Activated CD4-positive, alpha-beta T cell treated with anti-CD3 and anti-CD28 coated beads for 1 hour (primary cell): ENCODE measurements at places on chromosomes 1 and 21.

- DNase-seq: no peak
Measured at GRCh38 chr1:47507881-47508701, 70.2 kb downstream of the FOXD2 start.

DNA sequence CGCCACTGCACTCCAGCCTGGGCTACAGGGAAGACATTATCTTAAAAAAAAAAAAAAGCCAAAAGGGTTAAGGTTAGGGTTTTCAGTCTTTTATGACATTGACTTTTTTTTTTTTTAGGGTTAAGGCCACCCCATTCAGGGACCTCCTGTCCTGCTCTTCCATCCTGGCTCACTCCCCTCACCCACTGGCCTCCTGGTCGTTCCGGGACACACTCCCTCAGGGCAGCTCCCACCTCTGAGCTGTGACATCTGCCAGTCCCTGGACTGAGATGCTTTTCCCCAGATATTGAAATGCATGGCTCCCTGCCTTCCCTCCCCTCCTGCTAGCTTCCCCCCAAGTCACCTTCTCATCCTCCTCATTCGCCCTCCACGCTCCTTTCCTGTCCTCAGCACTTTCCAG lies 9.6 kb downstream of the PLEKHG5 start:
- no peak for DNase-seq

- no peak for DNase-seq
Measured at GRCh38 chr1:218430822-218431221, 85.7 kb downstream of the TGFB2 start.

DNA sequence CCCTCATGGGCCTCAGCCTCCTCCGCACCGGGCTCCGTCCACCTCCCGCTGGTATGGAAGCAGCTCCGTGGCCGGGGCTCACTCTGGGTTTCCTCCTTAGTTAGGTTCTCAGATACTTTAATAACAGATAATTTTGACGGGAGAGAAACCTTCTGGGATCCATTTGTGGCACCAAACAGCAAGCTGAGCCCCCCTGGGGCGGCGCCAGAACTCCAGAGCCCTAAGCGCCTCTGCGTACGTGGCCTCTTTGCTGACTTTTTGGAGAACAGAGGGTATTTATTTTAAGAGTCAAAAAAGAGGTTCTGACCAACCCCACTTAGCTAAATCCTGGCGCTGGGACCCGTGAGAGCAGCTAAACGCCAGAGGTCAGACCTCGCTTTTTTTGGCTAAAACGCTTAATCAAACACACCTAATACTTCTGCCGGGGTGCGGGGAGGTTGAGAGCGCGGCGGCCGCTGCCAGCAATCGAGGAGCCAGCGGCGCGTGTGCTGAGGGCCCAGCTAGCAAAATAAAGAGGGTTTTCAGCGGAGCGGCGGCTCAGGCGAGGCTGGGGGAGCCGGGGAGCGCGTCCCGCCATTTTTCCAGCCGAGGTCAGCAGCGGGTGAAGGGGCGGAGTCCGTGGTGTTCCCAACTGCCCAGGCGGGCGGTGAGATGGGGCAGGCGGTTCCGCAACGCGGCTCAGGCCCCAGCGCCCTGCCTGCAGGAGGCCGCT lies 171.7 kb downstream of the PRDM16 start:
- no peak for DNase-seq

DNA sequence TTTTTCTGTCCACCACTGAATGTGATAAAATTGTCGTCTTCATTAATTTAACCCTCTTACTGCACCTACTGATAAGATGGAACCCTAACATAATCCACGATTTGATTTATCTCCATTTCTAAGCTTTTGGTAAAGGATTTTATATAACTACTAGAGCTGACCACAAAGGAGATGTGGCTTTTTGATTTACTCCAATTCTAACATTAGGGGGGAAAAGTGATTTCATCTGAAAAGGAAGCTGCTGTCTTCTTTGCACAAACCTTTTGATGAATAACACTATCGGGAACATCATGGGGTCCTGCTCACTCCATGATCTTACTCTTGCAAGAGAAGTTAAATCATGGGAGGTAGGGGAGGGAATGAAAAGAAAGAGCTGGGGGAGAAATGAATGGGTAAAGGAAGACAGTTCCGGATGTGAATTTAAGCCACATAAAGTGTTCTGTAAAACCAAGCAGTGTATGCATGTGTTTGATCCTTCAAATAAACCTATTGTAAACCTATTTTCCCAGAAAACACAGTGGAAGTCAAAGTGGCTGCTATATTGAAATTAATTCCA lies 161.8 kb downstream of the GABPA start:
- no peak for DNase-seq

DNA sequence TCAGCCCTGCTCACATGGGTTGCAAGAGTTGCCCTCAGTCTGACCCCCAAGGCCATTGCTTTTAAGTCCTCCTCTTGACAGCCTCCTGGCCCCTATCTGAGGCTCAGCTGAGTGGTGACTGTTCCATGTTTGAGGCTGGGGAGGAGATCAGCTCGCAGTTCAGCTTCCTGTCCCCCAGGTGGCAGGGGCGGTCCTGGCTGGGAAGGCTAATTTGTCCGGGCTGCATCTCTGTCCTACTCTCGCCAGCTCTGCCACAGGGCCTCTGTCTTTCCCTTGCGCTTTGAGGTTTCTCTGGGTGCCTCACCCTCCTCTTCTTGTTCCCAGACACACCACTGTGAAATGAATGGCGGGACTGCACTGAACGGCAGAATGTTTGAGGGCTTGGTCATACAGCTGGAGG lies 157.3 kb downstream of the KCNJ6 start:
- DNase-seq: no peak

DNA sequence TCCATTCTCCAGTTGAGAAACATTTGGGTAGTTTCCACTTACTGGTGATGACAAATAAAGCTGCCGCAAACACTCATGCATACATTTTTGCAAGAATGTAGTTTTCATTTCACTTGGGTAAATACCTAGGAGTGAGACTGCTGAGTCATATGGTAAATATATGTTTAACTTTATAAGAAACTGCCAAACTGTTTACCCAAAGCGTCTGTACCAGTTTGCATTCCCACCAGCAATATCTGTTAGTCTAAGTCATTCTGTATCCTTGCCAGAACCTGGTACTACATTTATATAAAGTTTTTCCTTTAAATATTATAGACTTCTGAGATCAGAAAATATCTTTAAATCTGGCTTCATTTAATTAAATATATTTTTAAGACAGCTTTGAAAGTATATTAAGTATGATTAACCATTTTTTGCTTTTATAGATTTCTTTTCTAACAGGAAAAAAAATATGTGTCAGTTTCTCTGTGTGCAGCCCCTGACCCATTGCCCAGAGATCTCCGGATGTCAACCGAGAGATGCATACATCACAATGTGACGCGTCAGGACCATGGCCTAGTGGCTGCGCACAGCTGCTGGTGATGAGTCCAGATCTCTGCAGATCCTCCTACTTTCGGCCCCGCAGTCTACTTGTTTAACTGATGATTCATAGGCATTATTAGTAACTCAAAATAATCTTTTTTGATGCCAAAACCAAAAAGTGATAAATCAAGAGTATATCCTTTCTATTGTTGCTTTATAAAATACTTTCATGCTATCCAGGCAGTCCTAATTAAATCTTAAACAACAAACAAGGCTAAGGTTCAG lies 227.1 kb upstream of the MAP1LC3C start:
- no peak for DNase-seq

DNA sequence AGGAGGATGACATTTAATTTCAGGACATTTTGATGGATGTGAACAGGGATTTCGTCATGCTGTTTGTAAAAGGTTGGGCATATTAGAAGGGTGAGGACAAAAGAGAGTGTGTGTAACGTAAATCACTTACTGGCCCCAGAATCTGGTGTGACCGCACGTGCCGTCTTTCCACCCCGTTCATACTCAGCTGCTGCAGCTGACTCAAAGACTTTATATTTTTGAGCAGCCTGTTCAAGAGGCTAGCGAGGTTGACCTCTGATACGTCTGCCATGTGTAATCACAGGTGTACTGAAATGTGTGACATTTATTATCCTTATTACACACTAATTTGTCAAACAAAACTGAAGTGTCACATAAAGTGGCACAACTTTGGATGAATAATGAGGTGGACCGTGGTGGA lies 66.5 kb upstream of the ERRFI1 start:
- no peak for DNase-seq

DNA sequence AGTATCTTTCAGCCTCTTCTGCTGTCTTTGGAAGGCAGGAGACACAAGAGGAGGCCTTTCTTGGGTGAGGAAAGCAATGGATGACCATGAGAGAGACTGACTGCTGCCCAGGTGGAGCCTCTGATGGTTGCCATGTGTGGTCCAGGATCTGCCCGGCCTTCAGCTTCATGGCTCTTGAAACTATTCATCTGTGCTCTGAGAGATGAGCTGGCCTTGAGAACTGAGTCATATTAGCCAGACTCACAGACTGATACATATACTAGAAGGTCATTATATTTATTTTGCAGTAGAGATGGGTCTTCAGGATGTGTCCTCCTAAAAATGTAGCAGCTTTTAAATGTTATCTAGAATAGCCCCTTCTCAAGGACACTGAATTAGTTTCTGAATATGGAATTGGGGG lies 33.7 kb downstream of the PTGFRN start:
- no peak for DNase-seq

DNA sequence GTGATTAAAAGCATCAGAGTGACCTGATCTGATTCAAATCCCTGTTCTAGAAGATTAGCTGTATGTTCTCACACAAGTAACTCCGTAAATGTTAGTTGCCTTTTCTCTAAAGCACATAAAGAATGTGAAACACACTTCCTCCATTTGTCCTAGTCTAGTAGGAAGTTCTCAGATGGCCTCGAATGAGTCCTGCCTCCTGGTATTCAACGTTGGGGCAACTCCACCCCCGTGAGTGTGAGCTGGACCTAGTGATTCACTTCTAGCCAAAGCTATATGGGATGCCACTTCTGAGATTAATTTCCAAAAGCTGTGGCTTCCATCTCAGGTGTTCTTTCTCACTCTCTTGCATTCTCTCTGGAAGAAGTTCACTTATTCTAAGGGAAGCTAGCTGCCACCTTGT lies 267.6 kb downstream of the GPATCH2 start:
- no peak for DNase-seq

GRCh38 chr1:17533201-17533600 lies 6.3 kb upstream of the ARHGEF10L start:
- no peak for DNase-seq
